ENCODE measurements at places on chromosomes 13 and 19. TPM values are rescaled to one million over a fixed set of nuclear protein-coding genes. Genes with fewer than 3 reads are reported as not detected.

GRCh38 chr19:43526884-43527859, at the start of gene ETHE1:
TSS of gene ETHE1 (minus strand) at chr19:43527201. CDS start at chr19:43527177, 24 bp downstream.
- DNase-seq, result peak; percentile 70
- no peaks in the 10 kb centered on the region for H3K27me3 ChIP-seq
- no peaks in the 10 kb centered on the region for H3K36me3 ChIP-seq
- H3K4me1 ChIP-seq, result no peaks in the 10 kb centered on the region

DNA sequence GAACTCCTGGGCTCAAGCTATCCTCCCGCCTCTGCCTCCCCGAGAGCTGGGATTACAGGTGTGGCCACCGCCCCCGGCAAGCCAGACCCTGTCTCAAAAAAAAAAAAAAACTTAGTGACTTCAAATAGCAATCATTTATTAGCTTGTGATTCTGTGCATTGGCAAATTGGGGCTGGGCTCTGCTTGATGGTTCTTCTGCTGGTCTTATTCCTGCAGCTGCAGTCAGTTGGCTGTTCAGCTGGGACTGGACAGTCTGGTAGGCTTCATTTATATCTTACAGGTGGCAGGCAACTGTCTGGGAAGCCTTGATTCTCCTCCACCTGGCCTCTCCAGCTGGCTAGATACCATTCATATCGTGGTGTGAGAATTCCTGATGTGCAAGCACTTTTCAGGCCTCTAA, 7.4 kb downstream of the DHDH start:
- H3K4me1 ChIP-seq, result no peaks in the 10 kb centered on the region
- H3K36me3 ChIP-seq, result no peaks in the 10 kb centered on the region
- H3K27me3 ChIP-seq, result no peaks in the 10 kb centered on the region
- H3K4me3 ChIP-seq, result no peak overlapping the region
- DNase-seq, result no peak

GRCh38 chr13:19957320-19958154, 990 bp upstream of the ZMYM2 start:
- H3K4me3 ChIP-seq, result peak overlapping the region; percentile 95
- no peaks in the 10 kb centered on the region for H3K36me3 ChIP-seq
- peaks cover 28% of the 10 kb centered on the region for H3K4me1 ChIP-seq
- DNase-seq, result peak; percentile 93
- H3K27me3 ChIP-seq, result no peaks in the 10 kb centered on the region
- peak overlapping the region; percentile 99 for H3K27ac ChIP-seq

DNA sequence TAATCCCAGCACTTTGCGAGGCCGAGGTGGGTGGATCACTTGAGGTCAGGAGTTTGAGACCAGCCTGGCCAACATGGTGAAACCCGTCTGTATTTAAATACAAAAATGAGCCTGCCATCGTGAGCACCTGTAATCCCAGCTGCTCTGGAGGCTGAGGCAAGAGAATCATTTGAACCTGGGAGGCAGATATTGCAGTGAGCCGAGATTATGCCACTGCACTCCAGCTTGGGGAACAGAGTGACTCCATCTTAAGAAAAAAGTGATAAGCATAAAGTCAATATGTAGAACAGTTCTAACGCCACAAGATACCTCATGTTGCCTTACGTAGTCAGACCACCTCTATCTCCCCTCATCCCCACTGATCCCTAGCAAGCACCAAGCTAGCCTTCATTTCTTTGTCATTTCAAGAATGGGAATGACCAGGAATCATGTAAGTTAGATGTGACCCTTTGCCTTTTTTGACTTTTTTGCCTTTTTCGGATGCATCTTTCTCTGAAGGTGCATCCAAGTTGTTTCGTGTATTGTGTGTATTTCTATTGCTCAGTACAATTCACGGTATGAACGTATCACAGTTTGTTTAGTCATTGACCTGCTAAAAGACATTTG, 6.4 kb downstream of the RPL21 start:
- DNase-seq, result no peak
- H3K36me3 ChIP-seq, result no peaks in the 10 kb centered on the region
- H3K27ac ChIP-seq, result no peak overlapping the region
- H3K27me3 ChIP-seq, result no peaks in the 10 kb centered on the region
- H3K4me1 ChIP-seq, result peaks cover 20% of the 10 kb centered on the region

GRCh38 chr13:72456486-72456885, 270.9 kb downstream of the MZT1 start:
- no peak overlapping the region for H3K27ac ChIP-seq
- no peak overlapping the region for H3K4me3 ChIP-seq
- H3K36me3 ChIP-seq, result no peaks in the 10 kb centered on the region
- no peak for DNase-seq

DNA sequence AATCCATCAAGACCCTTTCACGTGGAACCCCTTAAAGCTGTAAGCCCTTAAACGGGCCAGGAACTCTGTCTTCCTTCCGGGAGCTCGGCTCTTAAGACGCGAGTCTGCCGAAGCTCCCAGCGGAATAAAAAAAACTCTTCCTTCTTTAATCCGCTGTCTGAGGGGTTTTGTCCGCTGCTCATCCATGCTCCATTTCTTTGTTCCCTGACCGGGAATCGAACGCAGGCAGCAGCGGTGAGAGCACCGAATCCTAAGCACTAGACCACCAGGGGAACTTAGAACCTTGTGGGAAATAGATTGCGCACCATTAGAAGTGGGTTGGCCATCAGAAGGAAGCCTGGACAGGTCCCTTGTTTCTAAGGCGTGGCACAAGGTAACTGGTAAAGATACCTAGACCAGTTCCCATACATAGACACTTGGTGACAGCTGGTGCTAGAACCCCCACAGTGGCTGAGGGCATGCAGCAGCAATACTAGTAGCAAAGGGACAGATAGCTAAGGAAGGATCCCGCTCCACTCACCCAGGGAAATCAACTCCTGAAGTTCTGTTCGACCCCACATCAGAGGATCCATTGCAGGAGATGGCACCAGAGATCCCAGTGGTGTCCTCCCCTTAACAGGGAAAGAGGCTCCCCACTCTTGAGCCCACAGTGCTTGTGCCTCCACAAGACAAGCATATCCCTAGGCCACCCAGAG, 1.5 kb upstream of the RGCC start:
- no peaks in the 10 kb centered on the region for H3K27me3 ChIP-seq
- peaks cover 5% of the 10 kb centered on the region for H3K4me1 ChIP-seq
- no peak overlapping the region for H3K4me3 ChIP-seq
- H3K36me3 ChIP-seq, result no peaks in the 10 kb centered on the region
- no peak for DNase-seq
- peak overlapping the region; percentile 92 for H3K27ac ChIP-seq

DNA sequence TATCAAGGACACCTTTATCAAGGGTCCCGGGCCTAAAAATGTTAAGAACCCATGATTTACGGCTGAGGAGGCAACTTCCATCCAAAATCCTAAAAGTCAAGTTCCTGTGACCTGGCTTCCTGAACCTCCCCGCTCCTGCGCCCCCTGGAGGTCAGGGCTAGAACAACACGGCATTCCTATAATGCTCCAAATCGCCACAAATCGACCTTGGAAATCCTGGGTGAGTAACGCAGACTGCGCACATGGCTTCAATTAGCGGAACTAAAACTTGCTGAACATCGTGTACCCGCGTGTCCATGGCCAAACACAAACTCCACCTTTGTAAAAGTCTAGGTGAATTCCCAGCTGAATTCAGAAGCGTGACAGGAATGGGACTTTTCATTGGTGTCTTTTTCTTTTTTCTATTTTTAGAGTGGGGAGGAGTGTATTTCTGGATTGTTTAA, 4.3 kb upstream of the C5AR1 start:
- H3K4me3 ChIP-seq, result no peak overlapping the region
- peak; percentile 65 for DNase-seq
- H3K27ac ChIP-seq, result no peak overlapping the region
- H3K36me3 ChIP-seq, result no peaks in the 10 kb centered on the region
- peaks cover 15% of the 10 kb centered on the region for H3K4me1 ChIP-seq

DNA sequence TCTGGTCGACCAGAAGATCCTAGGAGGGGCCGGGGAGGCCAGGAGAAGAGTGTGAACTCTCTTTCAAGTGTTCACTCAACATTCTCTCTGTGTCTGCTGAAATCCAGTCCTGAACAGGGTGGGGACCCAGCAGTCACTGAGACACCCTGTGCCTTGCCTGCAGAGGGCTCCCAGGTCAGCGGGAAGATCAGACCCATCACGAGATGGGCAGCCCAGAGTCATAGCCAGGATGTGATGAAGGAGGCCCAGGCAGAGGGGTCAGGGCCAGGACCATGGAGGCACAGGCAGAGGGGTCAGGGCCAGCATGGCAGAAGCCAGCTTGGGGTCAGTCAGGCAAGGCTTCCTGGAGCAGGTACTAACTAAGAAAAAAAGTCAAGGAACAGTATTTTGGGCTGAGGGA, 9.4 kb downstream of the NUMBL start:
- no peak overlapping the region for H3K27ac ChIP-seq
- no peak overlapping the region for H3K4me3 ChIP-seq
- peaks cover 37% of the 10 kb centered on the region for H3K36me3 ChIP-seq
- H3K27me3 ChIP-seq, result no peaks in the 10 kb centered on the region
- DNase-seq, result no peak
- peaks cover 9% of the 10 kb centered on the region for H3K4me1 ChIP-seq

DNA sequence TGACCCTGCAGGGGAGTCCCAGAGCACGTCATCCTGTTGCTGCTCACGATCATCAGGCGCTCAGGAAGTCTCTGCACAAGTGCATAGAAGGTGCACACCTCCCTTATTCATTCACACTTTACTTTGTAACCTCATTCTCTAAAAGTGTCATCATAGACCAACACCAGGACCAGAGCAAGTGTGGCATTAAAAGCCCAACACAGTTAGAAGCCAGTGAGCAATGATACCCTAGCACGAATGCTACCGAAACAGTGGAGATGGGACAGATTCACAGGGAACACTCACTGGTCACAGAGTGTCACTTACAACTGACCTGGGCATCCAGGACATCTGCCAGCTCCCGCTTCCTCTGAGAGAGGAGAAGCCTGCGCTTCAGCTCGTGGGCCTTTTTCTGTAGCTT, 17.0 kb downstream of the HAUS8 start:
- no peak overlapping the region for H3K27ac ChIP-seq
- peaks cover 15% of the 10 kb centered on the region for H3K36me3 ChIP-seq
- H3K4me1 ChIP-seq, result no peaks in the 10 kb centered on the region
- no peak overlapping the region for H3K4me3 ChIP-seq
- no peak for DNase-seq
- no peaks in the 10 kb centered on the region for H3K27me3 ChIP-seq

GRCh38 chr19:708154-709143, at the start of gene PALM:
TSS of gene PALM (plus strand) at chr19:708935. CDS start at chr19:709147, 212 bp downstream.
- peaks cover 3% of the 10 kb centered on the region for H3K4me1 ChIP-seq
- DNase-seq, result no peak
- H3K36me3 ChIP-seq, result no peaks in the 10 kb centered on the region
- H3K4me3 ChIP-seq, result peak within 1 kb of the TSS; percentile 57
- H3K27me3 ChIP-seq, result no peaks in the 10 kb centered on the region
- peak within 1 kb of the TSS; percentile 96 for H3K27ac ChIP-seq

DNA sequence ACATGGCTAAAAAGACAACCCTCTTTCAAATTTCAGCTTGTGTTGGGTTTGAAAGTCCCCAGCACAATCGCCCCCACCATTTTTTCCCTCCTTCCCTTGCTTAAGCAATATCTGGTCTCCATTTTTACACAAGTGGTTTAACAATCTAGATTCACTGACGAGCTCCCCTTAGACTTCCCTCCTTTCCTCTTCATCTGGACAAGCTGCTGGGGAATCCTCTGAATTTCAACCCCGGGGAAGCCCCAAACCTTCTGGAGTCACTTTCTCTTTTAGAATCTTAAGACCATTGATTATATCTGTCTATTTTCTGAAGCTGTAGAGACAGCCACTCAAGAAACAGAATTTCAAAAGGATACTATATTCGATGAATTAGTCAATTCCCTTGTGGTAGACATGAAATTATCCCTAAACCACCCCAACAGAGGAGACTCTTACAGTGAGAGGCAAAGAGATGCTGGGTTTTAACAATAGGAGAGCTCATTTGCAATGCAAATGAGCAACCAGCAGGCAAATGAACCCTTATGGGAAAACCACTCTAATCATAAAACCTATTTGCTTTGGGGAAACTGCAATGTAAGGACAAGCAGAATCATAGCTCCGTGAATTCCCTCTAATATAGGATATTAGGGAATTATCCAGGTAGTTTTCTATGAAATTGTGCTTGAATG, 78.9 kb downstream of the TEX26 start:
- H3K36me3 ChIP-seq, result no peaks in the 10 kb centered on the region
- no peaks in the 10 kb centered on the region for H3K27me3 ChIP-seq
- H3K4me1 ChIP-seq, result peaks cover 7% of the 10 kb centered on the region
- DNase-seq, result no peak
- H3K27ac ChIP-seq, result no peak overlapping the region

DNA sequence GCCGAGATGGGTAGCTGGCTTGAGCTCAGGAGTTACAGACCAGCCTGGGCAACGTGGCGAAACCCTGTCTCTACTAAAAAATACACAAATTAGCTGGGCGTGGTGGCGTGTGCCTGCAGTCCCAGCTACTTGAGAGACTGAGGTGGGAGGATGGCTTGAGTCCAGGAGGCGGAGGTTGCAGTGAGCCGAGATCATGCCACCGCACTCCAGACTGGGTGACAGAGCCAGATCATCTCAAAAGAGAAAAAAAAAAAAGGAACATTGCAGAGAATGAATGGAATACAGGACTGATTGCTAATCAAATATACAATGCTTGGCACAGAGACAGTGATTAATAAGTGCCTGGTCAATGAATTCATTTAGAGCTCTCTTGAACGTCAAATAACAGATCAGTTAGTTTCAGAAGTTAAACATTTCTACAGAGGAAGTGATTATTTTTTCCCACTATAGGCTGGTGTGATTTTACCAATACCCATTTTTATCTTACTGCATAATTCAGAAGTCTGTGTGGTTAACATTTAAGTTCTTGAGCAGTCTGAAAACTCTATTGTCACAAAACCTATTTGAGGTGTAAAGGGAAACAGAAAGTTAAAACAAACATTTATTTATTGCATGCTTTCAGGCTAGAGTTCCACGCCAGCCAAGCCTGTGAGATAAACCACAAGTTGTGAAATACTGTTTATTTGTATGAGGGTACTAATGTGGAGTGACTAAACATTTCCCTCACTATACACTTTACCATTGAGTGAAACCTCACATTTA, 7.7 kb upstream of the TBC1D4 start:
- no peaks in the 10 kb centered on the region for H3K36me3 ChIP-seq
- H3K4me1 ChIP-seq, result no peaks in the 10 kb centered on the region
- H3K27ac ChIP-seq, result no peak overlapping the region
- no peak overlapping the region for H3K4me3 ChIP-seq

DNA sequence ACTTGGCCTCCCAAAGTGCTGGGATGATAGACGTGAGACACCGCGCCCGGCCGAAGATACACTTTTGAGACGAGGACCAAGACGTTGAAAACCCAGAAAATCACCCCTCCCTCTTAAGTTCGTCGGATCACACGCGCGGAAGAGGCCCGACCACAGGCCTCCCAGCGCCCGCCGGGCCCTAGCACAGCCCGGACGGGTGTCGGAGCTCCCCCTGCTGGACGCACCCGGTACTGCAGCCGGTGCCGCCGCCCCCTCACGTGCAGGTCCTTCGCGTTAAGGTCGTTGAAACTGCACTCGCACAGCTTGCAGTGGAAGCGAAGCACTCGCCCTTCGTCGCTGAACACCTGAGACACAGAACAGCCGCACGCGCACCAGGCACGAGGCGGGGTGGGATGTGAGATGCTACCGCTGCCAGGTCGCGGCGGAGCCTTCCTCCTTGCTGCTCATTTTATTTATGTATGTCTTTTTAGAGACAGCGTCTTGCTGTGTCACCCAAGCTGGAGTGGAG, 35.7 kb upstream of the MATK start:
- H3K4me3 ChIP-seq, result no peak overlapping the region
- H3K27me3 ChIP-seq, result no peaks in the 10 kb centered on the region
- no peaks in the 10 kb centered on the region for H3K36me3 ChIP-seq

DACH1 gene
- total RNA-seq, result 3.0 TPM

DLL3 gene
- not detected for total RNA-seq

SWSAP1 gene
- 5.7 TPM for total RNA-seq

ZNF283 gene
- 9.8 TPM for total RNA-seq

PODNL1 gene
- total RNA-seq, result 20.8 TPM

FAM83E gene
- total RNA-seq, result not detected

AKAP8 gene
- total RNA-seq, result 26.4 TPM

FCAR gene
- total RNA-seq, result 2.1 TPM
